ENCODE measurements at places on chromosomes 2 and 18.

DNA sequence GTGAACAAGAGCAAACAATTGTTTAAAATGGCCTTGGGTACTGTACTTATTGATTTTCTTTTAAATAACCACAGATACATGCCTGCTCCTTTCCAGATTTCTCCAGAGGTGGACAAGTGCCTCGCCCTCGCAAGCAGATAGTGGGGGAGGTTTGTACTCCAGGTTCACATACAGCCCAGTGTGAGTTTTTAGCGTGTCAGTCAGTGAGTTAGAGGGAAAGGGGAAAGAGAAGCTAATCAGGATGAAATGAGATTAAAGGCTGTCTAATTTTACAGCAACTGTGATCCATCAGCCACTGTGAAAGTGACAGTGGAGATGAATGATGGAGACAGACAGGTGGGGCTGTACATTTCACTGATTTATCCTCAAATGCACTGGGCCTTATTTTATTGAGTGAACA is 74.7 kb downstream of the KLHL14 start:
- DNase-seq = no peak

- DNase-seq = no peak
Observed at GRCh38 chr2:185456517-185456916, 282.1 kb upstream of the FSIP2 start.

GRCh38 chr2:206257350-206257749 is 17.1 kb upstream of the ZDBF2 start:
- no peak for DNase-seq

GRCh38 chr2:105194022-105194675 is 47.4 kb upstream of the GPR45 start:
- no peak for DNase-seq

- no peak for DNase-seq
Observed at GRCh38 chr2:126792186-126792585, 106.5 kb upstream of the TEX51 start.

DNA sequence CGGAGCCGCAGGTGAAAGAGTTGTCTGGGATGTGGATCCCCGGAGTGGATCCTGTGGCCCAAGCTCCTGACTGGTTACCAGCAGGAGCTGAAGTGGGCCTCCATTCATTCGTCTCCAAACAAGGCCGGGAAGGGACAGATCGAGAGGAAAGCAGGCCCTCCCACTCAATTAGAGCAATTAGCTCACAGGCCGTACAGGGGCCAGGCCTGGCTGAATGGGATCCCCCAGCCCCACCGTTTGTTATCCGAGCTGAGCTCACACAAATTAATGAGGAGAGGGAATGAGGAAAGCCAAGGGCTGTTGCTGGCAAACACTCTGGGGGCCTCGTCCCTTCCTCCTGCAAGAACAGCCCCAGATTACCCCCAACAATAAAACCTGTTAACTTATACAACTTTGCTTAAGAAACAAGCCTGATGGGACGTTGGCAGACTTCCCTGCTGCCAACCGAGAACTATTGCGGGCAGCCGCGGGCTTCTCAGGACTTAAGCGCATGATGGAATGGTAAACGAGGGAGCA is 338.0 kb downstream of the BCL11A start:
- no peak for DNase-seq

- no peak for DNase-seq
Observed at GRCh38 chr2:172244419-172245130, 141.9 kb upstream of the DLX2 start.

DNA sequence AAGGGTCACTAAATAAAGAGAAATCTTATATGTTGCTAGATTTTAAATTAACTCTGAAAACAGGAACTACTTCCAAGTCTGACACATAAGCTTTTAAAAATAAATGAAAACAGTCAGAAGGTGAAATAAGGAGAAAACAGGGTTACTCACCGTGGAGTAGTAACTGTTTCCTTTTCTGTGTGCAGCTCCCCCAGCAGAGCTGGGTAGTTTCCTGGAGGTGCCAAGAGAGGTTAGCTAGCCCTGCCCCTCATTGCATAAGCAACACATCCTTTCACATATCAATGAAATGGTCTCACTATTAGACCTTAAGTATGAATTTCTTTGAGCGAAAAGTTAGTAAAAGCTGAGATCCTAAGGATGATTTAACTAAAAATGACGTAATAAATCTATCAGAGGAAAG is 54.0 kb upstream of the GPR75 start:
- DNase-seq = peak; percentile 10

- no peak for DNase-seq
Observed at GRCh38 chr2:79981316-79981715, 323.2 kb downstream of the LRRTM1 start.

DNA sequence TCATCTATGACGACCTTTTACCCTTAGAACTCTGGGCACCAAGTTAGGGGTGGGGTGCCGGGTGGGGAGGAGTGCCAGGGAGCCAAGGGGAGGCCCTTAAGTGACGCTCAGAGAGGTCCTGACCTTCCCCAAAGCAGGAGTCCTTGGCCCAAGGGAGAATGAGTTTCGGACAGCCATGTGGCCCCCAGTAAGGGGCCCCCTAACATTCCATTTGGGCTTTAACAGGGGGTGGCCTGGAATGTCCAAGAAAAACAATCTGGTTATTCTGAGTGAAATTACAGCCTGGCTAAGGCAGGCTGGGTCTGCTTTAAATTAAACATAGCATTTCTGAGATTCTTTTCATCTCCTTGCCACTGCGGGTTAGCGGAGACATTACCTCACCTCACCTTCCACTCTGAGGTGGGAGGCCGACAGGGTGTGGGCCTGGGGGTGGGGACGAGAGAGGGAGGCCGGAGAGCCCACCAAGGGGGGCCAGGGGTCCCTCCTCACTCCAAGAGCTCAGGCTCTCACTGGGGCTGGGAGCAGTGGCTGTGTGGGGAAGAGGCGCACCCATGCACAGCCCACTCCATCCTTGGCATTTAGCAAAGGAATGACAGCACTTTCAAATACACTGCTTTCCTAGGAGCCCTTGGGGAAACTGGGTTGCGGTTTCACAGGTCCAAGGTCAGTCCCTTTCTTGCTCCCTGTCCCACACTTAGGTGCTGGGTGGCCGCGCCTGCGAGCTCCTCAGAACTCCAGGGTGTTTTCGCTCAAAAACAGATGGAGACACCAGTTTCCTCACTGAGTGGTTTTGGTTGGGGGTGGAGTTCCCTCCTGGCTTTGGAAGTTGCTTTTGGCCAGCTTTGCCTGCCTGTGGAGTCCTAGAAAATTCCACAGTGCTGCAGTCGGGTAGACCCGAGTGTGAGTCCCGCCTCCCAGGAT is 107.4 kb downstream of the POLR1A start:
- DNase-seq = no peak

GRCh38 chr2:49110571-49110970 is 43.7 kb downstream of the FSHR start:
- DNase-seq = no peak

- no peak for DNase-seq
Observed at GRCh38 chr18:67790527-67790926, 274.0 kb upstream of the DSEL start.

DNA sequence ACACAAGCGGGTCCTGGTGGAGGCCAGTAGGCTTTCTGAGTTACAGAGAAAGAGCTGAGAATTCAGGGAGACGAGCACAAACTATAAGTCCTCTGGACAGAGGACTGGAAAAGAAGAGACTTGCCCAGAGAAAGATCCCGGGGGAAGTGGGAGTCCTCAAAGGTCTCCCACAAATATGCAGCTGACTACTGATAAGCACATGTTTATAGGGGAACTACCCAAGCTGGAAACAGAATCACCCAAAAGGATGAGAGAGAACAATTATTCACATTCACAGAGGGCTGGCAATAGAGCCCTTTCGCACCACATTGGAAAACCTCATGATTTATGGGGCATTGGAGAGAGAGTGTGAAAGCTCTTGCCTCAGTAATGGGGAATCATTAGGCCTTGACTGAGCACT is 337.6 kb downstream of the IRS1 start:
- no peak for DNase-seq

DNA sequence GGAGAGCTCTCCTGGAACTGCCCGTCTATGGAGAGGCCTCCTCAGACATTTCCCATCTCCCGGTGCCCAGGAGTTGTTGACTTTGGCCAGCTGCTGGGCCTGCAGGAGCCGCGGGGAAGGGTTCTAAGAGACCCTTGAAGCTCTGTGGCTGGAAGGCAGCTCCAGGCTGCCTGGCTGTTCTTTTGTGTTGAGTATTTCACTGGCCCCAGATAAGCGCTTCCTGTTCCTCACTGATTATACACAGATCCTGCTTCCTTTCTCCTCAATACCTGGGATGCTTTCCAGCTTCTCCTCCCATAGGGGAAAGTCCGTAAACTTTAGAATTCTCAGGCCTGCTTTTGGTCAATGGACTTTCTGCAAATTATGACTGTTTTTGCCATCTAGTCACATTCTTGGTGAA is 57.8 kb downstream of the TGOLN2 start:
- no peak for DNase-seq

GRCh38 chr2:96241900-96242611 is 23.7 kb downstream of the TMEM127 start:
- peak; percentile 68 for DNase-seq

DNA sequence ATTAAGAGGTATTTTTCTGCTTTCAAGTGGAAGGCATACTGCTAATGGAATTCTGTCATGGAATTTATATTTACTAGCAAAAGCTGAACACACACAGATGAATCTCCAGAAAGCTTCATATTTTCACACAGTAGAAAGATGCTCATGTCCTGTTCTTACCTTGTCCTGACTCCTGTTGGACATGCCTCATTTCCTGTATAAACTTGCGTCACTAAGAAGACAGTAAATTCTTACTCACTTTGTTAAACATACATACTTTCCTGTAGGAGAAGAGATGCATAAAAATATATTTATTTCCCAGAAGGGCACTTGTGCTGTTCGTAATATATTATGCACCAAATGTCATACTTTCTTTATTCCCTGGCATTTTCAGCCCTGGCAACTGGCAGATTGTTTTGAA is 238.3 kb upstream of the RASGRP3 start:
- no peak for DNase-seq

DNA sequence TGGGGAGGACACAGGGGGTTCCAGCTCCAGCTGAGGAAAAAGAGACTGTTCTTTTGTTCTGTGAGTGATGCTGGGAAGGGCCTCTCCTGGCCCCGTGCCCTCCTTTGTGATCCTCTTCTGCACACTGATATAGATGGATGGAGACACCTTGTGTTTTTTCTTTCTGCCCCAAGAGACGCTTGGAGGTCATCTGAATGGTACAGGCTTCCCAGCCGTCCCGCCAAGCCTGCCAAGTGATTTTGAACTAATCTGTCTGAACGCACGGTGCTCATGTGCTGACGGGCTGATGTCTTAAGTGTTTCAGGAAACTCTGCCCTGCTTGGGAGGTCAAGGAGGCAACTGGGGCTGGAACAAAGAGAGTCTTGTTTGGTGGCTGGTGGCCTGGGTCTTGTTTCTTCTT is 57.5 kb downstream of the KIF5C start:
- DNase-seq = no peak

- DNase-seq = no peak
Observed at GRCh38 chr18:41096504-41096903, 858.5 kb upstream of the PIK3C3 start.

DNA sequence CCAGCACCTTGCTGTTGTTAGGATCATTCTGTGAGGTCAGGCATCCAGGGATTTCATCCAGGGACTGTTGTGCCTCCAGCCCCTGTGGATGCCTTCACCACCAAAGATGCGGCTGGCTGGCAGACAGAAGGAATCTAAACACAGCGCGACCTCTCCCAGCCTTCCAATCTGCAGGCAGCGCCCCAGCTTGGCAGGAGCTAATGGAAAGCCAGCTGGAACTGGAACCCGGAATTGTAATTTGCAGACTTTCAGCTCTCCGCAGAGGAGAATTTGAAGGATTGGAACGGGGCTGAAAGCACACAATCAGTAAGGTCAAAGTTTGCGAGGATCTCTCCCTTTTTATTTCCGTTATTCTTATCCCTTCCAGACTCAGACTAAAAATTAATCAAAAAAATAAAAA is 127.8 kb downstream of the TRIB2 start:
- DNase-seq = no peak

- DNase-seq = no peak
Observed at GRCh38 chr2:201978333-201978732, 55.3 kb upstream of the FZD7 start.

DNA sequence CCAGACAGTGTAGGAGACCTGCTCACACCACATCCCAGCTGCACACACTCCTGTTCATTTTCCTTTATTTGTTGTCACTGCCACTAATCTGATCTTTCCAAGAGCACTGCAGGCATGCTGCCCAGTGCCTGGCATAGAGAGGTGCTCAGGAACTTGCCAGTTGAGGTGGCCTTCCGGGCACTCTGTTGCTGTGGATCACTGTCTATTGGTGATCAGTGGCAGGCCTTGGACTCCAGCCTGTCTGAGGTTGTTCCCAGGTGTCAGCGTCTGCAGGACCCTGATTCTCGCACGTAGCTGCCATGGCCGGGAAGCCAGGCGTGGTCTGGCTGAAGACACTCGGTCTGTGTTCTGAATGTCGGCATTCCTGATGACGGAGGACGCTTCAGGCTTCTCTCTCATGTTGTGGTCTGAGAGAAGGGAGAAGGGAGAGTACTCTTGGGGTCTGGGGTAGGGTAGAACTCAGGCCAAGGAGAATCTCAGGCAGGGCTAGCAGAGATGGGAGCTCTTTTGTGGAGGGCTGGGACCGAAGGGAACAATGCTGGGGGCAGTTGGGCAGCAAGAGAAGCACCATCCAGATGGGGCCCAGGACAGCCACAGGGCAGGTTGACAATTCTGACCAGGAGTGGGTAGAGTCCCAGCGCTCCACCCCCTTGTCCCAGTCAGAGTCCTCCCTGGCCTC is 240.9 kb downstream of the MYCN start:
- no peak for DNase-seq

- no peak for DNase-seq
Observed at GRCh38 chr2:144753416-144753815, 233.5 kb upstream of the ZEB2 start.

DNA sequence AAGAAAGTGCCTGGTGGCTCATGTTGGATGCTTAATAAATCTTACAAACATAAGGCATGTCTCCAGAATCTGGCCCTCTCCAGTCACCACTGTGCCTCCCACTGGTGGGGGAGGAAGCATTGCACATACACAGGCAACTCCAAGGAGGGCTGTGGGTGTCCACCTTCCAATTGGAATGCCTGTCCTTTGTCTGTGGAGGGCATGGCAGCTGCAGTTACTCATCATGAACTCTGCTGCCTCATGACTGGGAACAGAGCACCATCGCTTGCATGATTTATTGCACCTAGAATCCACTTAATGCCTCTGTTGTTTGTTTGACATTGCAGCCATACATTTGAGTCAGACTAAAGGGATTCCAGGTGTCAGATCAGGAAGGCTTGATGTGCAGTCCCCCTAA is 278.9 kb downstream of the PRKCE start:
- DNase-seq = no peak

- no peak for DNase-seq
Observed at GRCh38 chr18:68848242-68848641, 50.4 kb downstream of the CCDC102B start.

GRCh38 chr2:24877067-24877466 is 43.0 kb downstream of the ADCY3 start:
- DNase-seq = no peak
